Activated effector memory CD4-positive, alpha-beta T cell treated with anti-CD3 and anti-CD28 coated beads, Interleukin-2, amount 50 U/mL, for 16 hours (primary cell): ENCODE measurements at places on chromosomes 3 and 15.

- DNase-seq = no peak
These were observed 147.5 kb downstream of the NTRK3 start for GRCh38 chr15:88108991-88109390.

- DNase-seq = no peak
These were observed 21.1 kb downstream of the GCNT3 start for GRCh38 chr15:59632714-59633113.

DNA sequence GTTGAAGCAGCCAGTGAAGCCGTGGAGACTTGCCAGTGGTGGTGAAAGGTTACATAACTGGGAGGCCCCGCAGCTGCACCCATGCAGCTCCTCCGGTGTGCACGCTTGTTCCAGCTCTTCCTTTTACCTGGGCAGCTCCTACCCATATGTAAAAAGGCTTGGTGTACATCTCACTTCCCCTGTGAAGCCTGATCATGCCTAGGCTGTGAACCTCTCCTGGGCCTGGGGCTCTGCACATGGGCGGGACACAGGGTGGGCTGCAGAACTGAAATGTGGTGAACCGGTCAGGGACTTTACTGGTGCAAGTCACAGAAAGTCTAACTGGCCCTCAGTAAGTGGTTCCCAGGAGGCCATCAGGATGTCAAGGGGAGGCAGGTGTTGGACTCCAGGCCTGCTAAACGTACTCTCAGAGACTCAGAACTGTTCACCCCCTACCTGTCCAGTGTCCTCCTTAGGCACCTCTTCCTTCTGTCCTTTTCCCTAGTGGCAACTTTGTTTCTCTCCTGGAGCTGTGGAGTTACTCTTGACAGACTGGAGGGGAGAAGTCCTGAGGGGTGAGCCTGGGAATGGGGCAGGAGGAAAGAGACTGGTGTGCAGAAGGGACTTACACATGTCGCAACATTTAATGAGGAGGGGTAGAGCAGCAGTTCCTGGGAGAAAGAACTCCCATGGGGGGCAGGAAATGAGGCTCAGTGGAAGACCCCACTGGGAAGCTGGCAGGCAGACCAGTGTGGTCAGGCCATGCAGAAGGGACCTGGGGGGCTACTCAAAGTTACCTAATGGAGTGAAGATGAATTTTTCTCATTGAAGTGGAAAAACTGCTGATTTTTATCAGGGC lies 148.1 kb downstream of the EEFSEC start:
- DNase-seq = no peak

- no peak for DNase-seq
These were observed 75.4 kb upstream of the ABHD17C start for GRCh38 chr15:80619680-80620079.
